ENCODE measurements at places on chromosomes 2 and 18.

- DNase-seq = no peak
Measured at GRCh38 chr2:70513738-70514137, 39.9 kb downstream of the TGFA start.

DNA sequence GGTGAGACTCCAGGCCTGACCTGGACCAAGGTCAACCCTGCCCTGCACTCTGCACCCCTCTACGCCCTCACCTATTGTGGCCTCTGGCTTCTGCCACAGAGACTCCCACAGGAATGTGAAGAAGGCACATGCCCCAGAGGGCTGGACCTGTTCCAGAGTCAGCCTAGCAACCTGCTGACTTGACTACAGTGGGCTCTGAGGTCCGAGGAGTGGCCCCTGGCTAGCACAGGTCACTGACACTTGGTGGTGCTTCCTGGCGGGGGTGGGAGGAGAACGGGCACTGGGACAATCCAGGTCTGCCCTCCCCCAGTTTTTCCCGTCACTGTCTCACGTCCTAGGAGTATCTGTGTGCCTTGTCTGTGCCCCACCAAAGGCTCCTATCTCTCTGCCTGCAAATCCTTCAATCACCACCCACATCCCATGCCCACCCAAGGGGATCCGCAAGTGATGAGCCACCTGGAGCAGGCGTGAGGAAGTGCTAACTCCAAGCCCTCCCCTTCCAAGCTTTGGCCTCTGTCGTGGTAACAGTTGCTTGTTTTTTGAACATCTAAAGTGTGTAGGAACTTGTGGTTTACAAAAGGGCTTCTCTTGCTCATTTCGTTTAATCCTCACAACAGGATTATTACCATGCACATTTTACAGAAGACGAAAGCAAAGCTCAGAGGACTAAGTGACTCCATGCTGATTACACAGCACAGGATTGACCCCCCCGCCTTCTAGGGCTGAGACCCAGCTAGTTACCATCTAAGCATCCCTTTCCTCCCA is 86.2 kb downstream of the MCFD2 start:
- DNase-seq = no peak

DNA sequence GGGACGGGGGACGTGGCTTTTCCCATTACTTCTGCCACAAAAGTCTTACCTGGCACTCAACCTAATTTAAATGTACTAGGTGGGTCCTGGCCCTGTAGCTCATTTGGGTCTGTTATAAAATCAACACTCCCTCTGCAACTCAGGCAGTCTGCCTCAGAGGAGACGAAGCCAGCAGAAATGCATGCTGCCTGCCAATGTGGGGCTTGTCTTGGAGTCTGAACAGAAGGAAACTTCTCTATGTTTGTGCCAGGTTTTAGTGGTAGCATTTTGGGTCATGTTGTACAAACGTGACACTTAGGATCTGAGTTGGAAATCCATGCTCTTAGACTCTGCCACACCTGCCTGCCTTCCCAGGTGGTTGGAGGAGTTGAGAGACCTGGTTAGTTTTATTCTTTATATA is 292.5 kb upstream of the FAM98A start:
- DNase-seq = no peak

DNA sequence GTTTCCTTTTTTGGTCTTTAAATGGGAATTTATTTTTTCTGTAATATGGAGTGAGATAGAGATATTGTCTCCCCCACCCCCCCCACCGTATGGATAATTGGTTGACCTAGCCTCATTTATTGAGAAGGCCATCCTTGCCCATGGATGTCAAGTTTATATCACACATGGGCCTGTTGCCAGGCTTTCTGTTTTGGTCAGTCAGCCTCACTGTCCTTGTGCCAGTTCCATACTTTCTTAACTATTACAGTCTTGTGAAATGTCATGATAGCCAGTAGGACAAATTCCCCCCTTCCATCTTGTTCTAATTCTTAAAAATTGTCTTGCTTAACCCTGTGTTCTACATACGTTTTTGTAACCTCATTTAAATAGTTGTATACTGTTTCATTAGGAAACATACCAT is 12.5 kb downstream of the BABAM2 start:
- DNase-seq = no peak

GRCh38 chr2:240227538-240228428 is 87.3 kb upstream of the OTOS start:
- DNase-seq = no peak

DNA sequence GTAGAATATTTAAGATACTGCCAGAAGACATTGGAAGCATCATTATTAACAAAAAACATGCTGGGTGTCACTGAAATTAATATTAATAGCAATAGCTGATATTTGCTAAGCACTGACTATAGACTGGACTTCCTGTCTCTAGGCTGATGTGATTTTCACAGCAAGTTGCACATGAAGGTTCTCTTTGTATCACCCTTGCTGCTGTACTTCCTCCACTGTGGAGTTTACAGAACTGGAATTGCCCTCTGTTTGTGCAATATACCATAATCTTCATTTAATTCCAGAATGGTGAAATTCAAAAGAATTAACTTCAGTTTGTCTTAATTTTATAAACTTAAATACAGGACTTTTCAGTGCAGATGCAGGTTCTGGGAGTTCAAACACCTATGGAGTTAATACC is 585.1 kb downstream of the RNF144A start:
- no peak for DNase-seq

GRCh38 chr2:51667679-51668078 is 635.7 kb upstream of the NRXN1 start:
- DNase-seq = no peak

DNA sequence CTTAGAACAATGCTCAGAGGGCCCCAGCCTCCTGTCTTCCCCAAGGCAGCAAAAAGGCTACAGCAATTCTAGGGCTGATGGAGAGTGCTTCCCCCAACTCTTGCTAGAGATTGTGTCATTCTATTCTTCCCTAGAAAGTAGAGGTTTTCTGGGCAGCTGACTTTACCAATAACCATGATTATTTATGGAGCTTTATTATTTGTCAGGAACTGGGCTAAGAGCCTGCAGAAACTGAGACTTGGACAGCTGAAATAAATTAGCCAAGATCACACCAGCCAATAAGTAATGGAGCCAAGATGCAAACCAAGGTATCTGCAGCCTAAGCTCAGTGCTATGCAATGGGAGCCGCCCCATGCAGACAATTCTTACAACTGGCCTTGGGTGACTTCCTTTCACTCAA is 84.8 kb downstream of the CCBE1 start:
- no peak for DNase-seq

- DNase-seq = no peak
Measured at GRCh38 chr2:206095536-206096332, 9.8 kb upstream of the INO80D start.

DNA sequence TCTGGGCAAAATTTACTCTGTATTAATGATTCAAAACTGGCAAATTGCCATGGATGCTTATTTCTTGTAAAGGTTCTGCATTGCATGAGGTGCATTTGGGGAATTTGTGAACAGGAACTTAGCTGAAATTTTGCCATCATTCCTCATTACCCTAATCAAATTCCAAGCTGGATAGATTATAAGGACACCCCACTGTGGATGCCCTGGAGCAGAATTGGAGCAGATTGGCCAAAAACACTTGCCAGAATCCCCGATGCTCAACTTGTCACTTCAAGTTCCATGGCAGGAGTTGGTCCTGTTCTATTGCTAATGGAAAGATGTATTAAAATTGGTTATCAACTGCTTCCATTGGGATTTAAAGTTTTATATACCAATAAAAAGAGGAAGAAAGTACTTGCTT is 237.9 kb downstream of the CCDC102B start:
- no peak for DNase-seq

DNA sequence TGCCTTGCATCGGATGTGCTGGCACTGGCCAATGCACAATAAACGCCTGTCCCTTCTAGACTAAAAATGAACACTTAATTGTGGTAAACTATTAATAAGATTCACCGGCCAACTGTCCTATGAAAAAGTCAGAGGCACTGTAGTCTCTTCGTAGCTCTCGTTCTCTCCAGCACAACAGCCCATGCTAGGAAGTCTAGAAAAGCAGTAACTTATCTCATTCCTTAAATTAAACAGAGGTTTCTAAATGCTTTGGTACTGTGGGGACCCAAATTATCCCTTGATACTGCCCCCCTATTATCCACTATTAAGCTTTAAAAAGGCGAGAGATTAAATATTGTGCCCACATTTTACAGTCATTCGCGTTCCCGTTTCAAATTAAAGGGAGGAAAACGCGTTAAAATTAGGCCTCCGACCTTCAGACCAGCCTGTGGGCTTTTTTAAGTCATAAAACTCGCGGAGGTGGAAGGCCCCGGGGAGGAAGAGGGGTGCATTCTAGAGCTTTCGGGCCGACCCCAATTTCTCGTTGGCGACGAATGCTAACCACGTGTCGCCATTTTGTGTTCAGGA is 1.5 kb upstream of the PCBP1 start:
- DNase-seq = no peak

GRCh38 chr2:237966250-237966564 is 607 bp upstream of the UBE2F start:
- no peak for DNase-seq

- DNase-seq = peak; percentile 86
Measured at GRCh38 chr2:144937910-144938709, 418.2 kb upstream of the ZEB2 start.

- DNase-seq = no peak
Measured at GRCh38 chr18:49648326-49648725, 86.5 kb downstream of the LIPG start.

- no peak for DNase-seq
Measured at GRCh38 chr2:94759211-94759610, 112.0 kb upstream of the TEKT4 start.

- DNase-seq = peak; percentile 9
Measured at GRCh38 chr18:60935041-60935910, 398.0 kb upstream of the CDH20 start.

GRCh38 chr2:47043142-47043890 is 111.8 kb downstream of the STPG4 start:
- peak; percentile 94 for DNase-seq

DNA sequence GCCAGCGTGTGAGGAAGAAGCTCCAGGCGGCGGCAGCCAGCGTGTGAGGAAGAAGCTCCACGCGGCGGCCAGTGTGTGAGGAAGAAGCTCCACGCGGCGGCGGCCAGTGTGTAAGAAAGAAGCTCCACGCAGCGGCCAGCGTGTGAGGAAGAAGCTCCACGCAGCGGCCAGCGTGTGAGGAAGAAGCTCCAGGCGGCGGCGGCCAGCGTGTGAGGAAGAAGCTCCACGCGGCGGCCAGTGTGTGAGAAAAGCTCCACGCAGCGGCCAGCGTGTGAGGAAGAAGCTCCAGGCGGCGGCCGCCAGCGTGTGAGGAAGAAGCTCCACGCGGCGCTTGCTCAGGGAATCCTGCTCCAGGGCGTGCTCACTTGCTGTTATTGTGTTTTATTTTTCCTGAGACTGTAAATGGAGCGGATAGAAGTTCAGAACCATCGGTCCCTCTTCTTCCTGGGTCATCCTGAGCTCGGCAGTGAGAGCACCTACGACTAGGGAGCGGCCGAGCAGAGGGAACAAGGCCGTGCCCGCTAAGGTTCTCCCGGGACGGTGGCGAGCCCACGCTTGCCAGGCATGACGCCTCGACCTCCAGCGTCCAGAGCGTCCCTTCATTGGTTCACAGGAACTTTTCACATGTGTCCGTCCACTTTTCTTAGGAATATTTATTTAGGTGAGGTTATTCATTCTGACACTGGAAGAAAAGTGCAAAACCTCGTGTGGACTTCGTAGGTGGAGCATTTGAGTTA is 94.2 kb downstream of the TMEM18 start:
- no peak for DNase-seq
